Neural progenitor cell (in vitro differentiated cells): ENCODE measurements at places on chromosomes 12 and 14. TPM values are rescaled to one million over a fixed set of nuclear protein-coding genes. Genes with fewer than 3 reads are reported as not detected.
A peak's percentile ranks its signal among the peaks of the same experiment; 100 is the strongest.

HCAR1 gene
- 0.06 TPM in 1 of 2 replicates, not detected in the other for total RNA-seq

GRCh38 chr12:480831-481816 is 21.4 kb downstream of the B4GALNT3 start:
- H3K4me3 ChIP-seq: no peak overlapping the region
- H3K4me1 ChIP-seq: peaks cover 13% of the 10 kb centered on the region
- no peaks in the 10 kb centered on the region for H3K27me3 ChIP-seq
- no peaks in the 10 kb centered on the region for H3K36me3 ChIP-seq
- no peak for DNase-seq
- no peak overlapping the region for H3K27ac ChIP-seq

PRPF40B gene
- total RNA-seq: 18.1 and 30.5 TPM in 2 replicates

BEST3 gene
- total RNA-seq: not detected in 2 replicates

RASAL1 gene
- 0.50 and 1.4 TPM in 2 replicates for total RNA-seq

PTPN6 gene
- total RNA-seq: 4.4 and 6.0 TPM in 2 replicates

DNA sequence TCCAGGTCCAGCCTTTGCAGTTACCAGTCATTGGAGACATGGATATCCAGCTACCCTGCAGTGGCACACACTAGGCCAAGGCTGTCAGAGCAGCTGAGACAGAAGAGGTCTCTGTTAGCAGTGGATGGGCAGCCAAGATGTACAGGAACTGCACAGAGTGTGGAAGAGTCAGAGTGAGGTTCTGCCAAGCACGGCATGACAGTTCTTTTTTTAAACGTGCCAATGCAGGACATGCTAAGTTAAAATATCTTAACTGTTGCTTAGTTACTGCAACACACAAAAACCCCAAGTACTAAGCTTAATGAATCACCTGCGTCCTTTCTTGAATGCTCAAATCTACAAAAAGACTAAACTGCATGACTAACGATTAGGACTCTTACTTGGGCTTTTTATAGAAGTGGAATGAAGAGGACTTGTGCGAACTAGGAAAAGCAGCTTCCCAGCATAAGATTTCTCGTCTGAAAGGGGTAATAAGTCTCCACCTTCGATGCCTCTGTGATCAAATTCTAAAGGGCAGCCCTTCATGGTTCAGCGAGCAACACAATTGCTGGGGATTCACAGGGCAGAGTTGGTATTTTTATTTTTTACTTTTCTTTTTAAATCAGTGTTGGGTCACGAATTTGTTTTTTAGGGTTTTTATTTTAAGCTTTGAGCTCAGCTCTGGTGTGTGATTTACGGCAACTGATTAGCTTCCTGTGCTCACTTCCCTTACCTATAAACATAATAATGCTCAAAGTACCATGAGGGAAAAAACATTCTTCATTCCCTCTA is 20.6 kb downstream of the MAPK1IP1L start:
- no peaks in the 10 kb centered on the region for H3K27me3 ChIP-seq
- no peak for DNase-seq
- no peak overlapping the region for H3K4me3 ChIP-seq
- no peak overlapping the region for H3K27ac ChIP-seq
- H3K4me1 ChIP-seq: peaks cover 5% of the 10 kb centered on the region
- no peaks in the 10 kb centered on the region for H3K36me3 ChIP-seq

- no peak overlapping the region for H3K27ac ChIP-seq
- no peaks in the 10 kb centered on the region for H3K36me3 ChIP-seq
- no peak overlapping the region for H3K4me3 ChIP-seq
- H3K27me3 ChIP-seq: peaks cover 14% of the 10 kb centered on the region
- no peak for DNase-seq
These were observed 332.2 kb downstream of the DUSP6 start for GRCh38 chr12:89020121-89020480.

DNA sequence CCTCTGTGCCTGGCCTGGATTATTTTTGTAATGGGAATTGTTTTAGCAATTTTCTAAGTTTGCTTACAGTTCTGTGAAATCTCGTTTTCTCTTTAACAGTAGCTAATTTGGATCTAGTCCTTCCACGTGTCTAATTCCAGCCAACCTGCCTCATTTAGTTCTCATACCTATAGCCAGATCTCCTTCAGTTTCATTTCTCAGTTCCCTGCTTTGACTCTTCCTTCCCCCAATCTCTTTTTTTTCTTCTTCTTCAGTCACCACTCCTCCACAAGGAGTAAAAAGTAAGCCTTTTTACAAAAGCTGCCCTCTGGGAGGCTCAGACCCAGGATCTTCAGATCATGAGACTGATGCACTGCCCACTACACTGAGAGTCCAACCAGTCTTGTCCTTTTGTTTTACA is 1.4 kb downstream of the THTPA start:
- DNase-seq: no peak
- H3K4me3 ChIP-seq: no peak overlapping the region
- peaks cover 12% of the 10 kb centered on the region for H3K4me1 ChIP-seq
- no peaks in the 10 kb centered on the region for H3K36me3 ChIP-seq
- no peaks in the 10 kb centered on the region for H3K27me3 ChIP-seq
- H3K27ac ChIP-seq: no peak overlapping the region

GRCh38 chr14:60355768-60356167 is 106.7 kb downstream of the PPM1A start:
- H3K4me3 ChIP-seq: no peak overlapping the region
- H3K36me3 ChIP-seq: peaks cover 11% of the 10 kb centered on the region
- no peak for DNase-seq
- H3K27ac ChIP-seq: no peak overlapping the region
- H3K27me3 ChIP-seq: peaks cover 20% of the 10 kb centered on the region
- H3K4me1 ChIP-seq: peaks cover 86% of the 10 kb centered on the region

DNA sequence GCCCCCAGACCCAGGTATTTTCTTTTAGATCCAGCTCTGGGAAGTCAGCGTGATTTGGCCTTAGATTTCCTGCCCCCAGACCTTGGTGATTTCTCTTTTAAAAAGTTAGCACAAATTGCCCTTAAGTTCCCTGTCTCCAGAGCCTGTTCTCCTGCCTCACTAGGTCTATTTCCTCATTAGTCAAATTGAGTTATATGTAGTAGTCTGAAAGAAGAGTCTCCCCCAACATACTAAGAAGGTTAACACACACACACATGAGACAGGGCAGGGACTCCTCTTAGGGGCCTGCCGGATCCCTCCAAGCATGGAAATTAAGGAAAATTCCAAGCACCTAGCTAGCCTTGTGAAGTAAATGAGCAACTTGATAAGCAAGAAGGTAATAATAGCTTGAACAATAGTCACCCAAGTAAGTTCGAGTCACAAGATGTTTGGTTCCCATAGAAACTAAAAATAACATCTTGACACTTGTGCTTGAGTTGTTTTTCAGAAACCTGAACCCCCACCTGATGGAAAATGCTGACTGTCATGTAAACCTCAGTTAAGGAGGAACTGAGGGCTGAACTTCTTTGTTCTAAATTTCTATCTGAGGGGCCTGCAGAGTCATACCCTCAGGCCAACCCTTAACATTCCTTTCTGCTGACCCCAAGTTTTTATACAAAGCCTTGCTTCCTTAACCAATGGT is 51.6 kb downstream of the CAND1 start:
- no peak for DNase-seq
- H3K4me1 ChIP-seq: no peaks in the 10 kb centered on the region
- no peak overlapping the region for H3K4me3 ChIP-seq
- H3K36me3 ChIP-seq: no peaks in the 10 kb centered on the region
- no peak overlapping the region for H3K27ac ChIP-seq

ASB8 gene
- total RNA-seq: 4.2 and 5.9 TPM in 2 replicates

GRCh38 chr14:34837801-34838322 is 37.3 kb downstream of the BAZ1A start:
- H3K27me3 ChIP-seq: no peaks in the 10 kb centered on the region
- no peak for DNase-seq
- no peaks in the 10 kb centered on the region for H3K36me3 ChIP-seq
- H3K27ac ChIP-seq: no peak overlapping the region
- no peaks in the 10 kb centered on the region for H3K4me1 ChIP-seq

BICDL1 gene
- 2.5 and 3.8 TPM in 2 replicates for total RNA-seq

- no peak overlapping the region for H3K4me3 ChIP-seq
- H3K27me3 ChIP-seq: peaks cover 70% of the 10 kb centered on the region
- H3K27ac ChIP-seq: no peak overlapping the region
These were observed 86.7 kb upstream of the FZD10 start for GRCh38 chr12:130075497-130076076.

DNA sequence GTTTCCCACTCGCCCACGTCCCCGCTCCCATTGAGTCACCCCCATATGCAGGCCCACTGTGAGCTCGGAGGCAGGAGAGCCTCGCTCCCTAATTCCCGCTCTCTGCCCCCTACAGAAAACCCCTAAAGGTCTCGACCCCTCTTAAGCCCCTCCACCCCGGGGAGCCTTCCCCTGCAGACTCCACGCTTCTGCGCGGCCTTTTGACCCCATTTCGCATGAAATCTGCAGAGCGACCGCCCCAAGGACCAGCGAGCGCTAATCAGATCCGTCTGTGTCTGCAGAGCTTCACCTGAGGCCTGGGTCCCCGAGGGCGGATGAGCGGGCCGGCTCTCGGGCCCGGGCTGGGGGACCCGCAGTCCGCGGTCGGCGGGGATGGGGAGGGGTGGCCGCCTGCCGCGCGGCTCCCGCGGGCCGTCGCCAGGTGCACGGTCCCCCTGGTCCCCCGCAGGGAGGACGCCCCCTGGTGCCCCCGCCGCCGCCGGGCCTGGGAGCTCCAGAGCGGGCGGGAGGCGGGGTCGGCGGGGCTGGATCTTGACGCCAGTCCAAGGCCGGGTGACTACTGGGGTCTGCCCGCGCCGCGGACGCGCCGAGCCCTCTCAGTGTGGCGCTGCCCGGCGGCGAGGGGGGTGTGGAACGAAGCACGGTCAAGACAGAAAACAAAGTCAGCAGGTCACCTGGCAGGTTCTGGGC is 10.1 kb downstream of the BMP4 start:
- DNase-seq: peak; percentile 71
- H3K27ac ChIP-seq: no peak overlapping the region
- H3K27me3 ChIP-seq: peaks cover 77% of the 10 kb centered on the region
- H3K36me3 ChIP-seq: no peaks in the 10 kb centered on the region
- H3K4me1 ChIP-seq: peaks cover 61% of the 10 kb centered on the region

ACTR6 gene
- total RNA-seq: 61.9 and 87.8 TPM in 2 replicates

DNA sequence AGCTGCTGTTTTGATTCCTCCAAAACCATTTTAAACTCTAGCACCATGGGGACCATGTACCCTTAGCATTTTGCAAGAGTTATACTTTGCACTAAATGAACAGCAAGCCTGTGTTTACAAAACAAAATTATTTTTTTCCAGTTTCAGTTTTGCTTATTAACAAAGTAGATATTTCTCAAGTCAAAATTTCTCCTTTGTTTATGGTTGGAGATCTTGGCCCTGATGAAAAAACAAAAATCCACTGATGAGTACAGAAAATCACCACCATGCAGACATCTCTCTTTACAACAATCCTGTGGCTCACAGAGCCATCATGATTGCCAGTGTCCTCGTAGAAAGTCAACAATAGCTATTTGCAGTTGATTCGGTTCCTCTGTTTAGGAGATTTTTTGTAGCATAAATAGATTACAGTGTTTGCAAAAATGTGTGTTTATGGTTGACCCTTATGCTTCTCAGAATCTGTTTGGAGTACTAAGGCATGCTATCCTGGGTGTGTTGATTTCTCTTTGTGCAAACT is 201.1 kb upstream of the NUDT4 start:
- no peak for DNase-seq
- H3K27ac ChIP-seq: no peak overlapping the region
- no peak overlapping the region for H3K4me3 ChIP-seq
- H3K36me3 ChIP-seq: no peaks in the 10 kb centered on the region

DNA sequence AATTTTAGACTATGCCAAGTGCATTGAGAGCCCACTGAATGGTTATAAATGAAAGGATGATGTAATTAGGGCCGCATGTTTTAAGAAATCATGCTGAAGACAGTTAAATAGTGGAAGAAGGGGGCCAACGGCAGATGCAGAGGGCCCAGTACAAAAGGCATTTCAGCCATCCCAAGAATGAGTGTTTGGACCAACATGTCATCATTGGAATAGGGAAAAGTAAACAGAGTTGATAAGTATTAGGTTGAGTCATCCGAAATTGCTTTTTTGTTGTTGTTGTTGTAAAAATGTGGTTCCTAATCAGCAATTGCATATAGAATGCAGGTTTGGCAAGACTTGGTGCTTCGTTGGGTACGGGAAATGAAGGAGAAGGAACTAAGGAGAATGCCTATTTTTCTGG is 29.5 kb downstream of the BMP4 start:
- DNase-seq: no peak
- no peaks in the 10 kb centered on the region for H3K4me1 ChIP-seq
- no peaks in the 10 kb centered on the region for H3K27me3 ChIP-seq
- H3K27ac ChIP-seq: no peak overlapping the region

BCL11B gene
- 1.3 and 1.5 TPM in 2 replicates for total RNA-seq

DNA sequence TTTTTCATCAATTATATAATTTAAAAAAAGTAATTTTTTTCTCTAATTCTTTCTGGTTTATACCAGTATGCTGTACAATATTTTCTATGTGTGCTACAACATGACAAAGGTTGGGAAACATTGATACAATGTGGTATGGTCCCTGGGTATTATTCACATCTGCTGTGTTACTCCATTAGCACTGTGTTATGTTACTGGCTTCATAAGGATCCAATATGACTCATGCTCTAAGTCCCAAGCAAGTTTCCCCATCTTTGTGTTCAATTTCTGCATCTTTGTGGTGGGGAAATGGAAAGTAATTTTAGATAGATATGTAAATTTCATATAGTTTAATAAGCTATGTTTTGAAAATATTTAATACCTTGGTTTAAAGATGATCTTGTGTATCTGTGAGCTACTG is 35.8 kb downstream of the FBXO33 start:
- H3K4me3 ChIP-seq: no peak overlapping the region
- no peak for DNase-seq
- H3K36me3 ChIP-seq: no peaks in the 10 kb centered on the region
- no peaks in the 10 kb centered on the region for H3K27me3 ChIP-seq
- H3K27ac ChIP-seq: no peak overlapping the region
- H3K4me1 ChIP-seq: no peaks in the 10 kb centered on the region

DNA sequence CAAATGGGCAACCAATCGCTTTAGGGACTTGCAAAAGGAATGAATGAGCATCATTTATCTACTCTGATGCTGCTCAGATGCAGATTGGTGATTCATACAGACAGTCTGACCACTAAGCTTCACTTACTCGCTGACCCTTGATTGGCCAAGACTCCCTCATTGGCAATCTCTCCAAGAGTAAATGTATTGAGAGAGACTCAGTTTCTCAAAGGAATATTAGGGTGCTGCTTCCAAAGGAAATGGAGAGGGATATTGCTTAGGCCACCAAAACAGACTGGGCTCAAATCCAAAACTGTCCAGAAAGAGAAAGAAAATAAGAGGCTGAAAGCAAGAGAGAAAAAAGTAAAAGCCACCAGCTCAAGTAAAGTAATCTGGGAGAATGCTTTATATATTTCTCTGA is 785.2 kb downstream of the GALC start:
- no peaks in the 10 kb centered on the region for H3K36me3 ChIP-seq
- no peak for DNase-seq
- H3K4me1 ChIP-seq: no peaks in the 10 kb centered on the region
- no peaks in the 10 kb centered on the region for H3K27me3 ChIP-seq
- no peak overlapping the region for H3K4me3 ChIP-seq

- H3K27ac ChIP-seq: no peak overlapping the region
- no peak for DNase-seq
- H3K27me3 ChIP-seq: no peaks in the 10 kb centered on the region
- no peak overlapping the region for H3K4me3 ChIP-seq
These were observed 150.5 kb upstream of the KRR1 start for GRCh38 chr12:75661908-75662307.
